ENCODE measurements at places on chromosomes 16 and 17.

- no peak for DNase-seq
Observed at GRCh38 chr17:80070375-80071115, 30.8 kb upstream of the GAA start.

DNA sequence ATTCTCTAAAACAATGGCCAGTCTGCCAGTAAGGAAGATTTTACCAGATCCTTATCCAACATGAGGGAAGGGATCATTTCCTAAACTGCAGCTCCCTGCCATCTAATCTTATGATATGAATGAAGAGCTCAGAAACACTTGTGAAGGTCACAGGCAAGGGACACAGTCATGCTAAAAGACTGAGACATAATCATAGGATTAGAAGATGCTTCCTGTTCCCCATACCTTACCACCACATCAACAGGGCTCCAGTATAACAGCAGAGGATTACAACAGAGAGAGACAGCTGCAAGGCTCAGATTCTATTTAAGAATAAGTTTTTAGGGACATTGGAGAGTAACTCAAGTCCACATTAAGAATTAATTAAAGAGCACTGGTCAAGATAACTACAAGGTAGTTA, 93.3 kb downstream of the BRIP1 start:
- DNase-seq = no peak

DNA sequence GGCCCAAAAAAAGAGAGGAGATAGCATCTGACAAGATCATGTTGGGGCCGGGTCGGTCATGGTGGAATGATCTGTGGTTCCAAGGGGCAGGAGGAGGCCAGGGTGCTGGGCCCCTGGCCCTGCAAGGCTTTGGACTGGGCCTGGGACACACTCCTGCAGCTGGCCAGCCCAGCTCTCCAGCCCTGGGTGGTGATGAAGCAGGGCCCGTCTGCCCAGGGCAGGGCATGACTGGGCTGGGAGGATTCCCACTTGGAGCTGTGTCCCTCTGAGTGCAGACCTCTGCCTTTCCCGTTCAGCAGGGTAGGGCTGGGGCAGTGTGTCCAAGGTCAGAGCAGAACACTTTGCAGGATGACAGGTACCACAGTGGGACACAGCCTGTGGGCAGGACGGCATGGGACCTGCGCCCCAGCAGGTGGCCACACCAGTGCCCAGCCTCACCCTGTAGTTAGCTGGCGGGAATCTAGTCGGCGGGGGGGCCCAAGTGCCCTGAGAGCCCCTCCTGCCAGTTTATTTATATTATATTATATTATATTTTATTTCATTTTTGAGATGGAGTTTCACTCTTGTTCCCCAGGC, 27.6 kb upstream of the MYO15B start:
- DNase-seq = no peak

DNA sequence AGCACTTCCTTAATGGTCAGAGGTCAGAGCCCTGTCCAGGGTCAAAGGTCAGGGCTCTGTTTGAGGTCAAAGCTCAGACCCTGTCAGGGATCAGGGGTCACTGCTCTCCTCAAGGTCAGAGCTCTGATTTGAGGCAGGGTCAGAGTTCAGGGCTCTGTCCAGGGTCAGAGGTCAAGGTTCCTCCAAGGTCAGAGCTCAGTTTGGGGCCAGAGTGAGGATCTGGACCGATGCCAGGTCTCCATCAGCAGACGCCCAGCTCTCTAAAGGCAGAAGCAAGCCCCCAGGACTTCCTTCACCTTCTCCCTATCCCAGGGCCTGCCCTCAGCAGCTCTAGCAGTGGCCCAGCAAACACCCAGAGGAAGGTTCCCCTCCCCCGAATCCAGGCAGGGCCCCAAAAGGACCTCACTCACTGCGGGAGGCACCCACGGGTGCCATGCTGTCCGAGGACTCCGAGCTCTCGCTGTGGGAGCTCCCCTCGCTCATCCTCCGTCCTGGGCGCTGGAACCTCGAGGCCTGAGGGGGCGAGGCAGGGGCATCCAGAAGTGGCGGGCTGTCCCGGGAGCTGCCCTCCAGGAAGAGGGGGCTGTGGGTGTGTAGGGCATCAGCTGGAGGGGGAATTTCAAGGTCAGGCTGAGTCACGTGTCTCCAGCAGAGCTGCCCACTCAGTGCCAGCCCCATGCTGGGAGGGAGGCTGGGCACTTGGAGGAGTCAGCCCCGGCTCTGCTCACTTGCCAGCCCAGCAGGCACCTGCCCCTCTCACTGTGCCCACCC, 26.7 kb downstream of the PIMREG start:
- DNase-seq = no peak

DNA sequence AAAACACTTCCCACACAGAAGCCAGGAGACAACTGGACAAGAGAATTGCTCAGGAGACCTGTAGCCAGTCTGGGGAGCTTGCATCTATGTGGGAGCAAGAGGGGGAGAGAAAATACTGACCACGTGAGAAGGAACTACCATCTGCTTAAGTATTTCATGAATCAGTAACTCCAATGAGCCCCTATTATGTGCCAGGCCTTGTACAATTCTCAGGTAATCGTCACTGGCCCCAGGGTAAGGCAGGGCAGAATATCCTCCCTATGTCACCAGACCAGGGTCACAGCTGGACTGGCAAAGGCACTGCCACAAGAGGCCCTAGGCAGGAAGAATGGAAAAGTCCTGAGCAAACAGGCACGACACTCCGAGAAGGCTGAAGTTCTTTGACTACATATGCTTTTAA, 25.9 kb downstream of the USP7 start:
- no peak for DNase-seq
